Stimulated activated CD4-positive, alpha-beta T cell treated with anti-CD3 and anti-CD28 coated beads, Interleukin-15, amount 100 ng/mL, for 1 hour (primary cell): ENCODE measurements at places on chromosomes 11 and 22.

DNA sequence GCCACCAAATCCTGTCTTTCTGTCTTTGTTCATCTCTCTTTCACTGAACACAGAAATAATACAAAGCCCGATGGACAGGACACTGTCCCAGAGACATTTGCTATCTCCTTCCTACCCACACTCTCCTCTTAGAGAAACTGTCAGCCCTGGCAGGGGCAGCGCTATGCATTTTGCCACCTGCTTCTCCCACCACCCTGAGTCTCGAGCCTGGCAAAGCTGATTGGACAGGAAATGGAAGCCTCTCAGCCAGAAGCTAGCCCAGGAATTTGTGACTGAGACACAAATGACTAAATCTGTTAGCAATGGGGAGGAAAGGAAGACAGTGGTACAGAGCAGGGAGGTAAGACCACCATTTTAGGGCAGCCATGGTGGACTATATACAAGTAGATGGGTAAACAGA is 14.9 kb upstream of the GALNT18 start:
- DNase-seq = no peak

DNA sequence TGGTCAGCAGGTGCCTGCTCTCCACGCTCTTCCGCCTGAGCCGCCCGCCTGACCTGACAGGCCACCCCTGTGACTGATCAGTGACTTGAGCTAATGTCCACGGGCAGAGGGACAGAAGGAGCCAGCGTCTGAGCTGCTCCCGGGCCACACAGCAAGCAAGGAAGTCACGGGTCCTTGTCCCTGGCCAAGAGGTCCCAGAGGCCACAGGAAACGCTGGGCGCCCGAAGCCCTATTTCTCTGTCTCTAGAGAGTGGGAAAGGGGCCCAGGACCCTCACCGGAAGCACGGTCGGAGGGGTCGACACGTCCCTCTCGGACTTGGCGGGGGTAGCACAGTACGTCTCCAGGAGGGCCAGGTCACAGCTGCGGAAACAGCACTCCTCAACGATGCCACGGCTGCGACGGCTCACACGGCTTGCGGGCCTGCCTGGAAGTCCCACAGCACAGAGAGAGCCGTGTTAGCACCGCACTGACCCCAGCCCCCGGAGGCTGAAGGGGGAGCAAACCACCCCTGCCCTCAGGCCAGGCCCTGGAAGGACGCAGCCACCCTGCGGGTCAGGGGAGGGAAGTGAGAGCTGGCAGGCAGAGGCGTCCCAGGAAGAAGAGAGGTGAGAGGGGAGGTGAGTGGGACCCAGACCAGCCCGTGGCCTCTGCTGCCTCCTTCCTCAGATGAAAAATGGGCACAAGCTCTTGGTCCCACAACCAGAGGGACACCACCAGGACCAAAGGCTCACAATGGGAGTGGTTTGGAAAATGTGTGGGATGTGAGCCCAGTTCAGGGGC is 5.8 kb downstream of the IGF2 start:
- DNase-seq = no peak

DNA sequence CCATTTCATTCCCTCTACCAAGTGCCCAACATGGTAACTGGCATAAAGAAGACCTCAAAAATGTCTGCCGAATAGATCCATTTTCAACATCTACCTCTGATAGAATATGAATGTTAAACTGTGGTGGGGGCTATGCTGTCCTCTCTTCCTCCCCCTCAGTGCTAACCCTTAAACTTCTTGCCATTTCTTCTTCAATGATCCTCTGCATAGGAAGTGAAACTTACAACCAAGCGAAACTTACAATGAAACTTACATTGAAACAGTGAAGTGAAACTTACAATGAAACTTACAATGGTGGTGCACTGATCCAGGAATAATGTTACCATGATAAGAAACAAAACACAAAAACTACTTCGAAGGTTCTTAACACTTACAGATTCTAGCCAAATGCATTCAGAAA is 4.7 kb downstream of the RTCB start:
- DNase-seq = no peak

- DNase-seq = peak; percentile 20
Observed at GRCh38 chr22:39960791-39961746, 872 bp downstream of the TMA7B start.

GRCh38 chr22:33529424-33530113 is 390.7 kb downstream of the LARGE1 start:
- no peak for DNase-seq

DNA sequence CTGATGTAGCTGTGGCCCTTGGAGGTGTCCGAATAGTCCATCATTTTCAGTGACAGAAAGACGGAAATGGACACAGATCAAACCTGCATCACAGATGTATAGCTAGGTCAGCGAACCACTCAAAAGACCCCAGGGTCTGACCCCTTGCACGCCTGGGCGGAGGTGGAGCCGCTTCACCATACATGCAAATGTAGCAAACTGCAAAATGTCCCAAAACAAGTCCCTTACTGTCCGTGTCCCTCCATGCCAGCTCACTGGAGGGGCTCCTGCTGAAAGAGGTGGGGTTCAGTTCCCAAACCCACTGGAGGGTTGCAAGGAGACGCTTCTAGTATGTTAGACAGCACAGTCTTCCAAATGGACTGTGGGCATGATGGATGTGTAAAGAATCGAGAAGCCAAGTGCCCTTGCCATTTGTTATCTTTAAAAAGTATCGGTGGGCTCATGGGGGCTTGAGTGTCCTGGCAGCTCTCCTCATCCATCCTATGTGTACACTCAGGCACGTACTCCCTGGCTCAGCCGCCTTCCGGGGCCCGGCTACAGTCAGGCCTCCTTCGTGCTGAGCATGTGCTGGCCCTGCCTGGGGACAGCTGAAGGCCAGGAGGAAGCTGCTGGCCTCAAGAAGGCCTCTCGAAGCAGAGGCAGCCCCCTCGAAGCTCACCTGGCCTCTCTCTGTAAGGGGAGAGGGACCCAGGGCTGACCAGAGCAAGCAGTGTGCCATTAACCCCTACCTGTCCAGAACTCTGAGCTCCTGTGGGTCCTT is 20.2 kb upstream of the KCNQ1OT1 start:
- DNase-seq = no peak

GRCh38 chr22:20671409-20672081 is 102.4 kb upstream of the SERPIND1 start:
- DNase-seq = no peak
